CD4-positive, alpha-beta T cell treated with Interleukin-1 beta for 1 hour (primary cell): ENCODE measurements at places on chromosomes 7 and 10.

GRCh38 chr10:31581741-31582323, 262.8 kb downstream of the ZEB1 start:
- DNase-seq = no peak

GRCh38 chr10:126504063-126504760, 115.9 kb upstream of the ADAM12 start:
- no peak for DNase-seq

DNA sequence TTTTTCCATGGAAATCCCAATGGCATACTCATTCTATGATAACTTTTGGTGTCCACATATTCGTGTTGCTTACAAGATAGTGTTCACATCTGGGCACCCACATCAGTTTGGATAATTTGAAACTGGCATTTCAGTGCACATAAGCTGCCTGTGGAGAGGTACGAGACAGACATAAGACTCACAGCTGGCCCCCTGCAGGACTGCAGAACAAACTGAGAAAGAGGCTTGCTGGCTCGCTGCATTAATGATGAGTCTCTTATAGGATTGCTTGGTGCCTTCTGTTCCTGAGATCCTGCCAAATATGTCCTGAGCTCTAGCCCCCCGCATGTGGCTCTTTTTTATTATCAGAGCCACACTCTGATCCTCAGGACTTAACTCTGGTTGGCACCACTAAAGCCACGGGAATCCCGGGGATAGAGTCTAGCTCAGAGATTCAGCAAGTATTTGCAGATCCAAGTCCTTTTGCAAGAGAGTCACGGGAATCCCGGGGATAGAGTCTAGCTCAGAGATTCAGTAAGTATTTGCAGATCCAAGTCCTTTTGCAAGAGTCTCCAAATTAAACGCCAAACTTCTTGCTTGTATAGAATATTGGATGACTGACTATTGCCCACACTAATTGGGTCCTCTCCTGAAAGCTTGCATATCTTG, 34.0 kb upstream of the JCAD start:
- DNase-seq = no peak

GRCh38 chr10:91567815-91568214, 65.1 kb downstream of the PPP1R3C start:
- DNase-seq = no peak

DNA sequence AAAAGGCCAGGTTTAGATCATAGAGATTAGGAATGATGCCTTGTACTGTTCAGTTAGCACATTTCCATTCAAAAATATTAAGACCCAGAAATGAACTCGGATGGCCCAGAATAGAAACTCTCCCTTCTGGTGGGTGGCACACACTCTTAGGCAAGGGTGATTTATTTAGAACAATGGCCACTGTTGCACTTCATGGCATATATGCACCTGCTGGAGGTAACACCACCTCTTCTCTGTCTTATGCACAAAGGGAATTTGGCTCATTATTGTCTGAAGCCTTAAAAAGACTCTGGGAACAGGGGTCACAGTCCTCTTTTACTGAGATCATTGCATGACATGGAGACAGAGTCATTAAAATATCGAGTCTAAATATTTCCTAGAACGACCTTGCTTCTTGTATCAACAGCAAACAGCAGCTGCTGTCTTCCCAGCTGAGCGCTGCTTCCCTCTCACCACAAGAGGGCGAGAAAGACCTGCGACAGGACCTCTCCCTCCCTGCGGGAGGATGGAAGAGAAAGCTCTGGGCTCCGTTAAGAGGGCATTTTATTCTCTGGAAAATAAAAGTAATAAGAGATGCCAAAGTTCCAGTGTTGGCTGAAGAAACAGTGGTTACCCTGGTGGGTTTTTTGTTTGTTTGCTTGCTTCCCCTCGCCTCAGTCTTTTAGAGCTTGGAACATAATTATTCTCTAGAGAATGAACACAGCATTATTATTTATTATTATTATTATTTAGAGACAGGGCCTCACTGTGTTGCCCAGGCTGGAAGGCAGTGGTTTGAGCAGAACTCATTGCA, 13.5 kb upstream of the BAMBI start:
- peak; percentile 70 for DNase-seq

DNA sequence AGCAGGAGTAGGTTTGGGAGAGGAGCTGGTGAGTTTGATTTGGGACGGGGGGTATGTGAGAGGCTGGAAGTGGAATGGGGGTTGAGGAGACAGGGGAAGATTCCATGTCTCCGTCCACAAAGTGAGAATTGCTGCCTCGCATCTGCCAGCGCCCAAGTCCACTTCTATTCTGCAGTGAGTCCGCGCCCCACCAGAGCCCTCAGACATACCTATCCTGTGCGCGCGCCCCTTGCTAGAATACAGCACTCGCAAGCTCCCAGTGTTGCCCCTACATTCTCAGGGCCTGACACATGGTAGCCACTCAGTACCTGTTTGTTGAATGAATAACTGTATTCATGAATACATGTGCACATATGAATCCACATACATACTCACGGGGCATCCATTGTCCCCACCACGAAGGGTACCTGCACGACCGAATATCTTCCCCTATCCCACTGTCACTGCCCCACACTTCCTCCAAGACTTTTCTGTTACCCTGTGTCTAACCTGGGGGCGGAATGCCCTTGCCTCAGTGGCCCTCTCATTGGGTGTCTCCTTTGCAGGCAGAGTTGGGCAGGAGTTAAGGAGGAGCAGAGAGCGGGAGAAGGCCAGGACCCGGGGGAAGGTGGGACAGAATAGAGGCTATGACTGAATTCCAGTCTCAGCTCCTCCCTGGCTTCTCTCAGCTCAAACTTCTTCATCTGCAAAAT, 19.9 kb downstream of the POLL start:
- DNase-seq = no peak

- no peak for DNase-seq
Observed at GRCh38 chr7:633381-634018, 93.0 kb upstream of the DNAAF5 start.

- DNase-seq = peak; percentile 11
Observed at GRCh38 chr10:102398172-102399020, 2.9 kb downstream of the NFKB2 start.

DNA sequence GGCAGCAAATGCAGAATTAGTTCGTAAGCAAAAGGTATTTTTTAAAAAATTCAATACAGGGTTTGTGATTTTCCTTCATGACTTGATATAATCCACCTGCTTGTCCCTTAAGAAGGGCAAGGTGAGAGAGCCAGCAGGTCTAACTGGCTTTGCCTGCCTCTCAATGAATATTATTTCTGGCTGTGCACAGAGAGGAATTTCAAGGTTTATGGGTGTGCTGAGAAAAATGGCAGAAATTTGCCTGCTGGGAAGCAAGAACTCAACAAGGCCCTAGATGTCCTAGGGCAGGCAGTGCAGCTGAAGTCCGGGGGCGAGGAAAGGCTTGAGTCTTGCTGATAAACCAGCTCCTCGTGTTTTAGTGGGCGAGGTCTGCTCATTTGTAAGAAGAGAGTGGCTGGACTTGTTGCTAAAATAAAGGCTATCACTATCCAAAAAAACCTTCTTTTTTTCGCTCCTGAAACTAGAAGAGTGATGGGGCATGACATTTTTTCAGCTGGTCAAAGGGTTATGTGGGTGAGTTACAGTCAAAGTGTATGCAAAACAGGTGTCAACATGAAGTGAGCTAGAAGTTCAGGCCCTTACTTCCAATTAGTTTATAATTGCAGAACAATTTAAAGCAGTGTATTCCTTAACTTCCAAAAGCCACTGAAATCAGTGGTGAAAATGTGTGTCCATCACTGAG, 385.8 kb upstream of the KLF6 start:
- no peak for DNase-seq

DNA sequence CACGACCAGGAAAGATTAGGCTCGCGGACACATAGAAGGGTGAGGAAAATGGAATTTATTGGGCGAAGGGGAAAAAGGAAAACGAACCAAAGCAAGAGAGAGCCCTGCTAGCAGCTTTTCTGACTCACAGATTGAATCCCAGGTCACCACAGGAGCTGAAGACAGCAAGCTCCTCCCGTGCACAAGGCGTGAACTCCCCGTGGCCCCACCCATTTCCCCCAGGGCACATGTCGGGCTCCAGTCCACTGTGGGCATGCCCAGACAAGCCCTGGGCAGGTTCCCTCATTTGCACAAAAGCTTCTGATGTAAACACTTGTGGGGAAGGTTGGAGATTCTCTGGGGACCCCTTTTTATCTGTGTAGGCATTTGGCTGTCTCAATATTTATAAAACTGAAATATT, 582.4 kb downstream of the SUGCT start:
- no peak for DNase-seq

DNA sequence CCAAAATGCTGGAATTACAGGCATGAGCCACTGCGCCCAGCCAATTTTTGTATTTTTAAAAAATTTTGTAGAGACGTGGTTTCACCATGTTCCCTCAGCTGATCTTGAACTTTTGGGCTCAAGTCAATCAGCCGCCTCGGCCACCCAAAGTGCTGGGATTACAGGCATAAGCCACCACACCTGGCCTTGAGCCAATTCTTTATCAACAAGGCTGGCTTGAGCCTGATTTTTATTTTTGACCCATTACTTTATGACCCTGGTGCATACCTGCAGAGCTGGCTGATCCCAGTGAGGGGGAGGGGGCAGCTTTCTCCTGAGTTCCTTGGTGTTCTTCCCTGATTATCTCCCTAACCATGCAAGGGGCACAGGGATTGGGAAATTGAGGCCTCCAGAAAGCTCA, 15.8 kb upstream of the CPA1 start:
- no peak for DNase-seq

- peak; percentile 35 for DNase-seq
Observed at GRCh38 chr10:93160829-93161228, 87.1 kb downstream of the CYP26A1 start.

GRCh38 chr7:100572281-100572948, 1.3 kb downstream of the SAP25 start:
- no peak for DNase-seq

DNA sequence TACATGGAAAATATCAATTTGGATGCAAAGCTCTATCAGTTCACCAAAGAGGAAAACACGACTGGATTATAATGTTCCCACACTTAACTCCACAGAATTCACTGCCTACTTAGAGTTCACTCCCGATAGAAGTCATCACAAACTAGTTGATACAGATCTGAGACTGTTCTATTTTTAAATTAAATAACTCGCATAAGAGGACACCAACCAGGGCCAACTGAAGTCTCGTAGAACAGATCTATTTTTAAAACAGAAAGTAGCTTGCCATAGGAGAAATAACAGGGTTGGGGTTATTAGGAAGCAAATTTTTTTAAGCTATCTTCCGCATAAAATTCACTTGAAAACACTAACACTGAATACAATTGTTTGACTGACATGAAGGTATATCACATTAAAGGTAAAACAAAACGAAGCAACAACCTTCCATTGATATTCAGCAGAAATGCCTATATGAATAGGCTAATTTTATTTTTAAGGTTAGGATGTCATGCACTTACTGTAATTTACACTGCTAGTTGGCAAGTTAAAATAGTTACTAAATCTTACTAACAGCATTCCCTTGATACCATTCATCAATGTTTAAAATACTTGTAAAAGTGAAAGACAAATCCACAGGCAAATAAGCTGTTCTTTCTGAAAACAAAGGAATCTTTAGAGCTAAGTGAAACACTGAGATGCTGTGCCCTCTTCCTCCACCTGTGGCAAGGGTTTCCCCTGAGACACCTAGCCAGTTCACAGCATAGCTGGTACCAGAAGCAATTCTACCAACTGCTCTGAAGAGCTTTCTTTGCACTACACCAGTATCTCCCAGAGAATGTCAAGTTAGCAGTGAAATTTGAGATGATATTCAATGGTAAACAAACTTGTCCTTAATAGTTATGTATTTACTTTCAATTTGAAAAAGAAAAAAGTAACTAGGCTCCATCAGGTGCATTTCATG, 186.7 kb upstream of the ANK3 start:
- DNase-seq = no peak

DNA sequence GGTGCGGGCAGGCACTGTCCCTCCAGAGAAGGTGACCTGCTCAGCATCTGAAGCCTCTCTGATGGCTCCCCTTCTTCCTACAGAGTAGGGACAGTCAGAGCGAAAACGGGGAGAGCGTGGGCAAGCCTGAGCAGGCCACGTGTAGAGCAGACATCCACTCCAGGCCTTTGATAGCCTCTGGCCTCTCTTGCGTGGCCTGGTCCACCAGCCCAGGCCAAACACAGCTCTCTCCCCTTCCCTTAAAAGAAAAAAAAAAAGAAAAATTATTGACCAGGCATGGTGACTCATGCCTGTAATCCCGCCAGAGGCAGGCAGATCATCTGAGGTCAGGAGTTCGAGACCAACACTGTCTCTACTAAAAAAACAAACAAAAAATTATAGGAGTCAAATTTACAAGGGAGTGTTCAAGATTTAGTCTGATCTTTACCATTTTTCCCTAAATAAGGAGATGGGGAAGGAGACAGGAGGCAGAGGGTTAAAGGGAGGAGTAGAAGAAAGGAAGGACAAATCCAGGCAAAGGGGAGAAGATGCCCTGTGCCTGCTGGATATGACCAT, 84.8 kb downstream of the PLXNA4 start:
- no peak for DNase-seq

DNA sequence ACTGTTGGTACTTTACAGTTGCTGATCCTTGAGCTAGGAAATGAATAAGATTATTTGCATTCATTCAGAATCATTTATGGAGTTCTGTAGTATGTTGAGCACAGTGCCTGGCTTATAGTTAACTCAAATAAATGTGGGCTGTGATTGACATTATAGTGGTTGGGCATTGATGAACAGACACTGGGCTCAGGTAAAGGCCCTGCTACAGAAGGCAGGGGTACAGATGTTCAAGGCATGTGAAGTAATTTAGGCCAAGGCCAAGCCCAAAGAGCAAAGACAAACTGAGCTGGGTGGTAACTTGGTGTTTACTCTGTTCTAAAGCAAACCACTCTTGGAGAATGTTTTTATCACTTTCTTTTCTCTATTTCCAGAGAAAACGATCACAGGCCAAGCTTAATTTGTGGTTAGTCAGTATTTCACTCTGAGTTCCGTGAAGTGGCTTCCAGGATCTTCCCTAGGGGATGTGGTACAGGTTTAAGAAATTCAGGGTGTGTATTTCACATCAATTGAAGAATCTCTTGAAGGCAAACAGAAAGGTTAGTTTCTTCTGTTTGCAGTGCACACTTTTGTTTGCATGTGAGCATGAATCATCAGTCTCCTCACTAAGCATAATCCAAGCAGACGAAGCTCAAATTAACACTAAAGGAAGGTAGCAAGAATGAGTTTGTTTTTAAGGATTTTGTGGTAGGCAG, 113.9 kb upstream of the PRR15 start:
- no peak for DNase-seq

- DNase-seq = no peak
Observed at GRCh38 chr7:141335164-141335563, 216.0 kb upstream of the AGK start.

GRCh38 chr10:114632869-114633715, 25.0 kb downstream of the ABLIM1 start:
- DNase-seq = no peak

- no peak for DNase-seq
Observed at GRCh38 chr10:43056568-43057011, 20.3 kb upstream of the RET start.

GRCh38 chr7:107879400-107880035, 11.5 kb upstream of the DLD start:
- peak; percentile 61 for DNase-seq
